NCI-H2081 treated with DMSO at 0.1 percent for 48 hours (cell line): ENCODE measurements at places on chromosomes 4 and X.

DNA sequence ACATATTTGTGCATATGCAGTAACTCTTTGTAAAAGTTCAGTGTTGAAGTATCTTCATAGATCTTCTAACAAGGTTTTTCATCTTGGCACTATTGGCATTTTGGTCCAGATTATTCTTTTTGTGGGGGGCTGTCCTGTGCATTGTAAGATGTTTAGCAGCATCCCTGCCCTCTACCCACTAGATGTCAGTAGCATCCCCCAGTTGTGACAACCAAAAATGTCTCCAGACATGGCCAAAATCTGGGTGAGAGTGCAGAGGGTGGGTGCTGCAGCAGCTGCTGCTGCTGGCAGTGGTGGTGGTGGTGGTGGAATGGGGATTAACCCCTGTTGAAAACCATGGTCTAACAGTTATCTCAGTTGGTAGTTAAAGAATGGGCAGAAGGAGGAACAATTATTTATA, 370.0 kb downstream of the GPAT3 start:
- no peak for DNase-seq

DNA sequence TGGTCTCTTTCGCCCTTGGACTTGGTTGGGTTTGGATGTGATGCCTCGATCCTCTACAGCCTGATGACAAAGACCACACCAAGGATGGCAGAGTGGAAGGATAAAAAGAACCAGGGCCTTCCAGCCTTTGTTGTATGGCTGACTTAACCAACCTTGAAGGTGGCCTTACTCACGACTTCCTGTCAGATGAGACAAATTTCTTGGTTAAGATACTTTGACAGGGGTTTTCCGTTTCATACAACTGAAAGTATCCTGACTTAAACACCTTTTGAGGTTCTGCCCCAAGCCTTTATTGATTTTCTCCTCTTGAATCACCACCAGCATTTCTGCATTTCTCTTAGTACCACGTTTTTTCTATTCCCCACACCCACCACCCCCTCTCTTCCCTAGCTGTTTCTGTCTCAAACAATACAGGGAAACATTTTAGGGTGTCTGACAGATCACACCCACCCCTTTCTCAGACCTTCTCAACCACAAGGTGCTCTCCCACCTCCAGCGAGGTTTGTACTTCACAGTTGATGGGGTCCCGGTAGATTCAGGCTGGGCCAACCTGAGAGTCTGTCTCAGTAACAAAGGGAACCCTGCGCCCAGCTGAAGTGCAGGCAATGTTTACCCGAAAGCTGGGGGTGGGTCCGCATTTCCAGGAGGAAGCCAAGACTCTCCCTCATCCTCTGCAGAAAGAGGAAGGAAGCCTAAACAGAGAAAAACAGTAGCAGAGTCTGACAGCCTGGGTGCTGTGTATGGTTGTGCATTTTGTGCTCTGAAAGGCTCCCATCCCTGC, 5.0 kb upstream of the TSPAN5 start:
- no peak for DNase-seq

DNA sequence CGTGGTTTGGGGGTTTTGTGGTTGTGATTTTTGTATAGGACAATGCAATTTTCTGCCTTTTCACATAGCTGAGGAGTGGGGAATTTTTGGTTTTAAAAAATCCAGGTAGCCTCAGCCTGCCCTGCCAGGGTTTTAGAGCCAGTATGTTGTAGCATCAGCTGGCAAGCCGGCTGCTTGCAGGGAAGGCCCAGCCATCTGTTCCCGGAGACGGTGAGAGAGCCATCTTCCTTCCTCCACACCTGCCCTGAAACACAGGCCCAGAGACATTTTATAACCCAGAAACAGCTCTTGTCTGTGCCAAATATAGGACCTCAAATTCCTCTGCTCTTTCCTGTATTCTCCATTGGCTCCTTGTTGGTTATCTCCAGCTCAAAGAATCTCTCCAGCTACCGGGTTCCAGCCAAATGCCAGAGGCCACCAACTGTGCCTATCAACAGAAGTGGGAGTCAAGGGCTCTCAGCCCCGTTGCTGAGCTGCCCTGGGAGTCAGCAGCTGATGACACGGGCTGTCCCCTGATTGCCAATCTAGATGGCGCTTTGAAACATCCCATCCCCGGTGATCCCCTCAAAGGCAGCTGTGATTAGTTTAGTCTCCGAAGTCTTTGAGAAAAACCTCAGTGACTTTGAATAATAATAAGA, 595.2 kb downstream of the MID1IP1 start:
- DNase-seq, result no peak

DNA sequence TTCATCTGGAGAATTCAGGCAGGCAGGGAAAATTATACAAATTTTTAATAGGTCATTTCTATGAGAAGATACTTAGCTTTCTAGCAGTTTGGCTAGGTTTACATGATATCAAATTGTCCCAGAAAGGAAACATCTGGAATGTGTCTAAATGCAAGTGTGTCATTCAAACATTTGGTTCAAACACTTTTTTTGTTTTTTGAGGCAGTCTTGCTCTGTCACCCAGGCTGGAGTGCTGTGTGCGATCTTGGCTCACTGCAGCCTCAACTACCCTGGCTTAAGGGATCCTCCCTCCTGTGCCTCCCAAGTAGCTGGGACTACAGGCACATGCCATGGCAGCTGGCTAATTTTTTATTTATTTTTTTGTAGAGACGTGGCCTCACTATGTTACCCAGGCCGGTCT, 31.6 kb downstream of the SPARCL1 start:
- no peak for DNase-seq

DNA sequence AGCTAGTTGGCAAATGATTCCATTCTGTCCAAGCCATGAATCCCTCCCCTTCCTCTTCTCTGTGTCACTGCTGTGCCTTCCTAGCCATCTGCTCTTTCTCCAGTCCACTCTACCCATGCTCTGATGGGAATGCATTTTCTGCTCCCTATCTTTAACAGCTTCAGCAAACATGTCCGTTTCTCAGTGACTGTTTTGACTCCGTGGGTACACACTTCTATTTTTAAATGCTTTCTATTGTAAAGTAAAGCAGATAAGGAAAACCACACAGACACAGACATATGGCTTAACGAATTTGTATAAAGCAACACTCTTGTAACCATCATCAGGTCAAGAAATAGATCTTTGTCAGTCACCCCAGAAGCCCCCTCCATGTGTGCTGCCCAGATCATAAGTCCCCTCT, 72.4 kb upstream of the KLHL13 start:
- no peak for DNase-seq
